Activated naive CD8-positive, alpha-beta T cell treated with anti-CD3 and anti-CD28 coated beads, Interleukin-2, amount 50 U/mL, for 24 hours (primary cell): ENCODE measurements at places on chromosomes 16 and 17.

DNA sequence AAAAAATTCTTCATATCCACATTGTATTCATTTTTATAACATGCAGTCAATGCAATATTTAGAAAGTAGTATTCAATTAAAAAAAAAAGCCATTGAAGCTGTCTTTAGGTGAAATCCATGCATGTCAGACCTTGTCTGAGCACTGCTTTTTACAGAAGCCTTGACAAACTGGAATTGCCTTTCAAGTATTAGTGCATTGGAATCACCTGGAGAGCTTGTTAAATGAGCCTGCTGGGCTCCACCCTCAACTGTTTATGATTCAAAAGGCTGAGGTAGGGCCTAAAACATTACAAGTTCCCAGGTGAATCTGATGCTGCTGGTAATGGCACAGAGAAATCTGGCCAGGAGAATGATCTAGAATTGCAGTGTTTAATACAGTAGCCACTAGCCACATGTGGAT lies 85.8 kb downstream of the HIC1 start:
- no peak for DNase-seq

GRCh38 chr16:24887472-24887871 lies 41.7 kb downstream of the SLC5A11 start:
- no peak for DNase-seq

GRCh38 chr16:66382966-66383299 lies 16.4 kb downstream of the CDH5 start:
- no peak for DNase-seq

- no peak for DNase-seq
These were observed 21.0 kb downstream of the ATPAF2 start for GRCh38 chr17:18017958-18018357.
